ENCODE measurements at places on chromosomes 12 and 14.

DNA sequence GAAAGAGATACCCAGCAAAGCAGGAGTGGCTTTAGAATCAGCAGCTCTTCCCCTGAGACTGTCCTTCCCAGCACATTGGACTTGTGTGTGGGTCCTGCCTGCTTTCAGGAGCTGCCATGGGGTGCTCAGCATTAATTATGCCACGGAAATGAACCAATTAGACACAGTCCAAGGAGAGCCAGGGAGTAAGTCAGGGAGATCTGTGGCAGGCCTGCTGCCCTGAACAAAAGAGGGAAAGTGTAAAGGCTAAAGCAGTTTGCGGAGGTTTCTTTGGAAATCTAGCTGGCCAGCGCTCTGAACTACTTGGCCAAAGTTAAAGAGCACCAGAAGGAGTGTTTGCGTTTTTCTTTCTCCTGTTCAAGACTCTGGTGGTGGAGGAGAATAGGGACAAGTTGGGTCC lies 65.7 kb upstream of the SRSF5 start:
- ATAC-seq, result no peak

DNA sequence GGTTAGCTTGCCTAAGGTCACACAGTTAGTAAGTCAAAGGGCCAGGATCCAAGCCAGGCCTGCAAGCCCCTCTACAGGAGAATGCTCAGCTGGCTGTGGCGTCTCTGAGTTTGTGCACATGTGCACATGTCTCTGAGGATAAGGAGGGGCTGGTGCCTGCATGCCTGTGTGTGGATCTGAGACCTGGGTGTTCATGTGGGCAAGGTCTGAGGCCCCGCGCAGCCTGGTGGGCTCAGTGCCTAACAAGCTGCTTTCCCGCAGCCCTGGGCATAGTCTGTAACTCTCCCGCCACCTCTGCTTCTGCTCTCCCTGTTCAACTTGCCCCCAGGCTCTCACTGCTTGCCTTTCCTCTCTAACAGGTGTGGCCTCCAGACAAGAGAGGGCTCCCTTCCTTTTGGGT lies 4.3 kb upstream of the SLC6A12 start:
- no peak for ATAC-seq

- no peak for ATAC-seq
These were observed 26.0 kb downstream of the PSMA3 start for GRCh38 chr14:58270628-58271027.

GRCh38 chr12:120110550-120111501 lies 5.7 kb downstream of the RAB35 start:
- ATAC-seq, result peak; percentile 90

- no peak for ATAC-seq
These were observed 6.4 kb downstream of the ERP27 start for GRCh38 chr12:14931791-14932560.

- no peak for ATAC-seq
These were observed 142.5 kb downstream of the EFCAB11 start for GRCh38 chr14:89811954-89812575.

GRCh38 chr14:75495882-75496281 lies 26.4 kb upstream of the BATF start:
- no peak for ATAC-seq

DNA sequence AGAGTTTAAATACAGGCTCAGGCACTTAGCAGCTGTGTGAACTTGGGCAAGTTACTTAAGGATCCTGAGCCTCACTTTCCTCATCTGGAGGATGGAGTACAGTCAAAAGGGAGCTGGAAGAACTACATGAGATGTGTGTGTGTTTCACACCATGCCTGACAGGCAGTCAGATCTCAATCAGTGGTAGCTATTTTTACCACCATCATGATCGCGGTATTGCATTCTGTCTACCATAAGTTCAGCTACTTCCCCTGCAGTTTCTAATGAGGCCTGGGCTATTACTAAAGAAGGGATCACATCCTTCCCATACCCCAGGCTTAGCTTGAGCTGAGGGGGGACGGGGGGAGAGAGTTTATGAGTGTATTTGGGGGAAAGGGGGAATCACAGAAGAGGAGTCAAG lies 7.0 kb downstream of the AQP6 start:
- no peak for ATAC-seq

GRCh38 chr14:54902143-54902520 lies 494 bp downstream of the GCH1 start:
- ATAC-seq, result peak; percentile 80

GRCh38 chr12:53486736-53487487 lies 12.3 kb downstream of the MAP3K12 start:
- peak; percentile 2 for ATAC-seq
